ENCODE measurements at places on chromosomes 1 and 21.

- no peak for DNase-seq
Measured at GRCh38 chr1:229156872-229157271, 114.0 kb upstream of the RAB4A start.

DNA sequence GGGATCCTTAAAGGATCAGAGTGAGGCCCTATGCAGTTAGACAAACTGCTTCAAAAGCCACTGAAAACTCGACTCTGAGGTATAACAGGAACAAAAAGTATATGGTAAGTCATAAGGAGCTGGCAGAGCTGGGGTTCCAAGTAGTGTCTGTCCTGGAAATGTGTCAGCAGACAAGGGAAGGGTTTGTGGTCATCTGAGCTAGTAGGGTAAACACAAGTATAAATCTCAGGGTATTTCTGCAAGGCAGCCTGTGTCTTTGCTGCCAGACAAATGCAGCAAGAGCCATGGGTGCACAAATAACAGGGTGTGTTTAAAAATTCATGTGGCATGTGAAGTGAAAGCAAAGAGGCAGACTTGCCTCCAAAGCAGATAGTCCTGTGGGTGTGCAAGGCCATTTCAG is 759.0 kb upstream of the ADAMTS5 start:
- DNase-seq, result no peak

GRCh38 chr21:44453120-44453519 is 2.2 kb upstream of the LRRC3 start:
- DNase-seq, result no peak

GRCh38 chr1:157721985-157722384 is 21.4 kb upstream of the FCRL3 start:
- DNase-seq, result no peak

DNA sequence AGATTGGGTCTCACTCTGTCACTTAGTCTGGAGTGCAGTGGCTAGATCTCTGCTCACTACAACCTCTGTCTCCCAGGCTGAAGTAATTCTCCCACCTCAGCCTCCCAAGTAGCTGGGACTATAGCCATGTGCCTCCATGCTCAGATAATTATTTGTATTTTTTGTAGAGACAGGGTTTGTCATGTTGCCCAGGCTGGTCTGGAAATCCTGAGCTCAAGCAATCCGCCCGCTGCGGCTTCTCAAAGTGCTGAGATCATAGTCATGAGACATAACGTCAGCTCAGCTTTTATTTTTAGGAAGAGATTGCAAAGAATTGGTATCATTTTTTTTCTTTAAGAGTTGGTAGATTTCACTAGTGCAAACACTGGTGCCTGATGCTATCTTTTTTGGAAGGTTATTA is 244.9 kb downstream of the DSCAM start:
- no peak for DNase-seq

GRCh38 chr1:23796466-23797271 is 3.9 kb downstream of the GALE start:
- DNase-seq, result no peak

DNA sequence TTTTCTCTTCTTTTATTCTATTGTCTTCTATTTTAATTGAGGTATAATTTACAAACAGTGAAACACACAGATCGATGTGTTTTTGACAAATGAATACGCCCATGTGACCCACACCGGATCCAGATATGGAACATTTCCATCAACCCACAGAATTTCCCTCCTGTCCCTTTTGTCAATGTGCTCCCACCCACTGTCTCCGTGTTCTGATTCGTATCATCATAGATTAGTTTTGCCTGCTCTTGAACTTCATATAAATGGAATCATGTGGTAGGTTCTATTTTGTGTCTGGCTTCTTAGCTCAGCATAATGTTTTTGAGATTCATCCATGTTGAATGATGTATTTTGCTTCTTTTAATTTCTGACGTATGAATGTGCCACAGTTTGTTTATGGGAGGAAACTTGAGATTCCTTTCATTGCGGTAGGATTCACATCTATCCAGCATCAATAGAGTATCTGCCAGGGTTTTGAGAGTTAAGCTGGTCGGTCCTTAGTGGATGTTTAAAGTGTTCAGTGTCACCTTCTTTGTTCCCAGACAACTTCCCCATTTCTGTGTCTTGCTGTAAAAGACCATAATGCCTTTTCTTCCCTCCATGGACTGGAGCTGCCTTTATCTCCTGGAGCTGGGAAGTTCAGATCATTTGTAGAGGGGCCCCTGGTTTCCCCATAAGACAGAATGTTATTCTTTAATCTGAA is 14.7 kb downstream of the NAV1 start:
- DNase-seq, result no peak

DNA sequence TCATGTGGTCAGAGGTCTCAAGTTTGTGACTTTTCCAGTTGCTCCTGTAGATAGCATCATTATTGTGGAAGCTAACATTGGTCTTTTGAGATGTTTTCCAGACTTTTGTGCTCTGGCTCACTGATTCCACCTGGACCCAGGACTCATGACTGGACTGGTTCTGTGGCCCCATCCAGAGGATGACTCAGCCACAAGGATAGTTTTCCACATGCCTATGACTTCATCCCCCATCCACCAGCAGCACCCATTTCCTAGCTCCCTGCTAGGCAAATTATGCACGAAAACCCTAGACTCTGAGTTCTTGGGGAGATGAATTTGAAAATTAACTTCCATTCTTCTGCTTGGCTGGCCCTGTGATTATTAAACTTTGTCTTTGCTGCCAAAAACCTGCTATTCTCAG is 949.3 kb downstream of the MRPL39 start:
- no peak for DNase-seq

DNA sequence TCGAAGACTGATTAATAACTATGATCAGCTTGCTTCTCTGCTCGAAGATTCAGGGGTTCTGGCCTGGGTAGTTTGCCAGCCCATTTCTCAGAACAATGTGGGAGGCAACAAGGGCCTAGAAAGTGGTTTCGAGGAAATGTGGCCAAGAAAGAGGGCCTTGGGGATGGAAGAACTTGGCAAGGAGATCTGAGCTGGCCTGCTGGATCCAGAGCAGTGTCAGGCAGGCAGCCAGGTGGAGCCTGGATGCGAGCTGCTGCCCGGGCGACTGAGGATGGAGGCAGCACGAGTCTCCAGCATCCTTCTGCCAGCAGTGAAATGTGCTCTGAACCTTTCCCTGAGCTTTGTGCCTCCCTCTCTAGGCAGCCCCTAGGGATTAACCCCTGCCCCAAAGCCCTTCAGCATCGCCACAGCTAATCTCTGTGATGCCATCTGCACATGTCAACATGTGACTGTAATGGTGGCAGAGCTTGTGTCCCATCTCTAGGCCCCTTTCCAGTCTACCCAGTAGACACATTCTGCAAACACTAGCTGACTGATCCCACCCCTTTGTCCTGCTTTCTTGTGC is 61.0 kb upstream of the NEK2 start:
- no peak for DNase-seq

- DNase-seq, result no peak
Measured at GRCh38 chr1:164712131-164713036, 153.4 kb downstream of the PBX1 start.

DNA sequence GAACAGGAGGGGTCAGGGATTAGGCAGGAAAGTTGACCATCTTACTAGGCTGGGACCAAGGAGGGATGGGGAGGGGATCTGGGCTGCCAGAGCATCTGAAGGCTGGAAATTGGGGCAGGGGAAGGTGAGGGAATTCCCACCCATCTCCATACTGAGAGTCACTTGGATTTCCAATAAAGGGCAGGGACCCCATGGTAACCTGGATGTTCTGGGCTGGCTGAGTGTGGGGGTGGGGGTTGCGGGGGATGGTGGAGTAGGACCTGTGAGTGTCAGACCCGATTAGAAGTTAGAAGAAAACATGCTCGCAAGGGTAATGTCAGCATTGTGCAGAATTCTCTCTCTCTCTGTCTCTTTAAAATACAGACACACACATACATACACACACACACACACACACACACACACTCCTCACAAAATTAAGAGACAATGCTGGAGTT is 40.0 kb upstream of the EPS15 start:
- no peak for DNase-seq

DNA sequence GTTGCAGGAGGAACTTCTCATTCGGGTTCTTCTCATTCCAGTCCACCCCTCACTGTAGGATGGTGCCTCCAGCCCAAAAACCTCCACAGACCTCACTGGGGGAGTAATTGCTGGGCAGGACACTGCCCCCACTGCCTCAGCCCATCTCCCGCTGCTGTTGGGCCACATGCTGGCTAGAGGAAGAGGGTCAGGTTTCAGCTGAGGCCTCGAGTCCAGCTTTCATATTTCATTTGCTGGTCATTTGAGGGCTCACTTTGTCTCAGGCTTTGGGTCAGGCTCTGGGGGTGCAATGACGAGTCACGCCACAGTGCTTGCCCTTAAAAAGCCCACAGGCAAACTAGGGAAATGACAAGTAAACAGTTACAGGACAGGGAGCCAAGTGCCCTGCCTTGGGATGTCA is 9.3 kb downstream of the CDK18 start:
- no peak for DNase-seq

- DNase-seq, result no peak
Measured at GRCh38 chr1:16396591-16396990, 29.5 kb downstream of the SZRD1 start.

- DNase-seq, result no peak
Measured at GRCh38 chr1:239306426-239306825, 79.9 kb upstream of the CHRM3 start.

- no peak for DNase-seq
Measured at GRCh38 chr1:243754348-243754747, 95.7 kb downstream of the AKT3 start.

- no peak for DNase-seq
Measured at GRCh38 chr1:31372751-31373055, 173 bp downstream of the FABP3 start.

DNA sequence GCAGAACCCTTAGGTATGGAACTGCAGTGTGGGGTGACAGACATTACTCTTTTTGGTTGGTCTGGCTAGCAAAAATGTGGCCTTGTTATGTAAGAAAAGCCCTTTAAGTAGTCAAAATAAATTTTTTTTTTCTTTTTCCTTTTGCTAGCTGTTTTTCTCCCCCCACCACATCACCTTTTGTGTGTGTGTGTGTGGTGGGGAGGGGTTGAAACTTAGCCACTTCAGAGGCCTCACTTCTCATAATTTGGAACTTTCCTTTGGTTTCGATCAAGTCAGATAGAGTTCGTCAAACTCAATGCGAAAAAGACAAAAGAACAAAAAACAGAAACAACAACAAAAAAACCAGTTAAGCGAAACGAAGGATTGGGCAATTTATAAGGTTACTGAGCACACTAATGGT is 1.9 kb upstream of the PRMT2 start:
- DNase-seq, result no peak

DNA sequence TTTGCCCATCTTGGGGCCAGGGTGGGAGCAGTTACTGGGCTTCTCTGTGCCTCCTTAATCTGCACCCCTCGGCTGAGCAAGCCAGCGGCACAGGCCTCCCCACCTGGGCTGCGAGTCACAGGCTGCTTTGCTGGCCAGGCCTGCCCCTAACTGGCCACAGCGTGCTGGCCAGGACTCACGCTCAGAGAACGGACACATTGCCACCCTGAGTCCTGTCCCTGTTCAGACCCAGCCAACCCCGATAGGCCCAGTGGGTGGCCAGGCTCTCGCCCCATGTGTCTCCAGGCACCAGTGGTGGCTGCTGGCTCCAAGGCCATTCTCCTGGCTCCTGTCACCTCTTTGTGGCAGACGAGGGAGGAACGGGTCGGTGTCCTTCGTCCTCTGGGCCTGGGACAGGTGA is 61.3 kb downstream of the MORN1 start:
- no peak for DNase-seq

GRCh38 chr1:121516234-121516967 is 331.6 kb downstream of the SRGAP2C start:
- no peak for DNase-seq

GRCh38 chr1:102967786-102968185 is 140.5 kb downstream of the COL11A1 start:
- DNase-seq, result no peak

- no peak for DNase-seq
Measured at GRCh38 chr1:192608671-192609070, 27.3 kb upstream of the RGS13 start.

- DNase-seq, result no peak
Measured at GRCh38 chr1:233113009-233113879, 162.8 kb downstream of the NTPCR start.

DNA sequence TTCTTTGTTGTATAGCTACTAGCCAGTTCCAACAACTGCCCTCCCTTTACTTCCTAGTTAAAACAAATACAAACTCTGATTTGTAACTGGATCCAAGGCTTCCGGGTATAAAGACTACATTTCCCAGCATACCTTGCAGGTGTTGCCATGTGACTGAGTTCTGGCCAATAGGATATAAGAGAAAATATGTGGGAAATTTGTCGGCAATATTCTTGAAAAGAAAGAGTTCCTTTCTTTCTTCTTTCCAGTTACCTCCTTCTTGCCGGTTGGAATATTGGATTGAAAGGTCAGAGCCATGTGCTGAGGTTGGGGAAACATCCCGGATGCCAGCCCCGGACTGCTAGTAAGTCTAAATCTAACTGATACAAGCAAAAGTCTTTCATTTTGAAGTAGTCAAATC is 23.0 kb upstream of the ZBTB40 start:
- no peak for DNase-seq

- DNase-seq, result no peak
Measured at GRCh38 chr21:33908760-33909159, 6.8 kb downstream of the ATP5PO start.

GRCh38 chr1:75908717-75909152 is 23.5 kb downstream of the ASB17 start:
- DNase-seq, result no peak

DNA sequence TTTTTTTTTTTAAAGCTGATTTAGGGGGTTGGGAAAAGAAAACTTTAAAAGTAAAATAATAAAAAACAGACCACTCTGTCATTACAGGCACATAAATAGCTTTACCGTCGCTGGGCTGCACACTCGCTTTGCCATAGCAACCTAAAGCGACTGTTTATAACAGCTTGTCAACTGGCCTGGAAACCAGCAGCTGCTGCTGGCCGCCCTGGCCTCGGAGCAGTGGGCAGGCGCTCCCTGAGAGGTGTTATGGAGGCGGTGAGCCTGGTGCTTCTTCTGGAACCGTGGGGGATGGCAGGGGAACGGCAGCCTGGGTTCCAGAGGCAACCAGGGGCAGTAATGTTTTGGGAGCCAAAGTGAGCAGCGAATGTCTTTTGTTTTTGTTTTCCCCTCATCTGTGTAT is 45.7 kb downstream of the ATP2B4 start:
- DNase-seq, result no peak

- no peak for DNase-seq
Measured at GRCh38 chr1:157080714-157081113, 18.9 kb downstream of the ETV3L start.

DNA sequence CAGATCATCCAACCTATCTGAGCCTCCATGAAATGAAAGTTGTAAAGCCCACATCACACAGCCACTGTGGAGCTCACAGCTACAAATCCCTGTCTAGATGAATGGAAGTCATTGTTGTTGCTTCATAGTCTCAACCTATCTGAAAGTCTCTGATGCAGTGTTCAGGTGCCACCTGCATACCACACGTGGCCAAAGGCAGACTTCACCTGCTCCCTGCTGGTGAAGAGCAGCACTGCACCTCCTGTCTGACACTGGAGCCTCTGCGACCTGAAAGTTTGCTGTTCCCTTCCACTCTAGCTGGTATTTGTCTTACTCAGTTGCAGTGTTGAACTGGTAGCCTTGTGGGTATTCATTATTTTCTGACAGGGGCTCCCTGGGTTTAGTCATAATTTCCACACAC is 18.4 kb downstream of the LORICRIN start:
- DNase-seq, result no peak

Measured in stimulated activated CD8-positive, alpha-beta memory T cell treated with anti-CD3 and anti-CD28 coated beads, Interleukin-7, amount 100 ng/mL, for 1 hour (primary cell).